ENCODE measurements at places on chromosomes 6 and 20.
A peak's percentile ranks its signal among the peaks of the same experiment; 100 is the strongest.

DNA sequence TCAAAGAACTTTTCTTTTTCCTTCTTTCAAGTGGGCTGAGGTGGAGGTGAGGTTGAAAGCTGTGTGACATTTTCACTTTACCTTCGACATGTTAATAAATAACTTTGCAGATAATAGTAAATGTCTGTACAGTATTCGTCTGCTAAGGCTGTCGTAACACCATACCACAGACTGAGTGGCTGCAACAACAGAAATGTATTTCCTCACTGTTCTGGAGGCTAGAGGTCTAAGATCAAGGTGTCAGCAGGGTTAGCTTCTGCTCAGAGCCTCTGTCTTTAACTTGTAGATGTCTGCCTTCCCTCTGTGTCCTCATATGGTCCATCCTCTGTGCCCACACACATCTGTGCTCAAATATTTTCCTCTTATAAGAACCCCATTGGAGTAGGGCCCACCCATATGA, 14.9 kb downstream of the PHACTR2 start:
- DNase-seq, result no peak

- DNase-seq, result no peak
Observed at GRCh38 chr6:105692613-105693215, 289.8 kb upstream of the PREP start.

- no peak for DNase-seq
Observed at GRCh38 chr20:54115172-54115854, 44.9 kb upstream of the BCAS1 start.

GRCh38 chr6:33733709-33734007, 13.0 kb downstream of the IP6K3 start:
- no peak for DNase-seq

GRCh38 chr20:50438986-50439407, 71.2 kb upstream of the PTPN1 start:
- peak; percentile 63 for DNase-seq

DNA sequence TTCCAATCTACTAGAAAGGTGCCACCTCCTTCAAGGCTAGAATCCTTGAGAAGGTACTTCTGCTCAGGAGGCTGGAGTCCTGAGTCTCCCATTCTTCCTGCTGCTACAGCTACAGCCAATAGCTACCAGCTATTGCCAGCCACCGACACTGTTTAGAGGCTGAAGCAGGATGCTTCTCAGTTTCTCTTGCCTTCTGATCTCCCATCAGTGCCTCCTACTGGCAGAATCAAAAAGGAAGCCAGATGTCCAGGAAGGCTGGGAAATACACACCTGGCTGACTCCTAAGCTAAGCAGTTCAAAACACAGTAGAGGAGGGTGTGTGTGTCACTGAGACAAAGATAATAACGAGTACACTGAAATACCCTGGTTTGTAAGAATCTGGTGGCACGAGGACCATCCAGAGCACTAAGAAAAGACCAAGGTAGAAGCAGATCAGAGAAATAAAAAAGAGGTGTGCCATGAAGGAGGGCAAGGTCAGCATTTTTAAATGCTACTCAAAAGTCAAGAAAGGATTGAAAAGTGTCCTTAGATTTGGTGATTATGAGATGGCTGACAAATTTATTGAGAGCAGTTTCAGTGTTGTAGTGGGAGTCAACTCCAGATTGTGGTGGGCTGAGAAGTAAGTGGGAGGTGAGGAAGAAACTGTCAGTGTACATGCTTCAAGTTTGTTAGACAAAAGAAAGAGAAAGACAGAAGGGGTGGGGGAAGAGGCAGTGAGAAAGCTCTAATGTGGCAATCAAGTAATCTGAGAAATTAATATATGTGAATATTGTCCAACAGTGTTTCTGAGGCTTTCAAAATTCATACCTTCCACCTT, 2.3 kb upstream of the HLA-DMA start:
- no peak for DNase-seq

- DNase-seq, result no peak
Observed at GRCh38 chr6:69162811-69163210, 527.7 kb downstream of the ADGRB3 start.

- no peak for DNase-seq
Observed at GRCh38 chr6:15416932-15417509, 171.2 kb downstream of the JARID2 start.

DNA sequence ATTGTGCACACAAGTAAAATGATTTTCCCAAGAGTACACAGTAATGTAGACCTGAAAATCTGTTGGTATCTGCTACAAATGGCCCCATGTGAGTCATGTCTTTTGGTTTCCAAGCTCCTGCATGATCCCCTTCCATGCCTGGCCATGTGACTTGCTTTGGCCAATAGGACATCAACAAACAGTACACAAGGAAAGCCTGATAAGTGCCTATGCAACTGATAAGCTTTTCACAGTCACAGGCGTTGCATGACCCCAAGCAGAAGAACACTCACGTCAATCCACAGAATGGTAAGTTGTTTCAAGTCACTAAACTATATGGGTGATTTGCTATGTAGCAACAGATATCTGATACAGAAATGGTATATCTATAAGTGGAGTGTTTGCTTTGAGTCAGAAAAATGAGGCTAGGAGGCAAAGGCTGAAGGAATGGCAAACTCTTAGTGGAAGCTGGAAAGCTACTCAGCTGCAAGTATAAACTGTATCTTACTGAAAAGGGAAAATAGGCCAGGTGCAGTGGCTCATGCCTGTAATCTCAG, 160.1 kb upstream of the BEND3 start:
- DNase-seq, result peak; percentile 21

DNA sequence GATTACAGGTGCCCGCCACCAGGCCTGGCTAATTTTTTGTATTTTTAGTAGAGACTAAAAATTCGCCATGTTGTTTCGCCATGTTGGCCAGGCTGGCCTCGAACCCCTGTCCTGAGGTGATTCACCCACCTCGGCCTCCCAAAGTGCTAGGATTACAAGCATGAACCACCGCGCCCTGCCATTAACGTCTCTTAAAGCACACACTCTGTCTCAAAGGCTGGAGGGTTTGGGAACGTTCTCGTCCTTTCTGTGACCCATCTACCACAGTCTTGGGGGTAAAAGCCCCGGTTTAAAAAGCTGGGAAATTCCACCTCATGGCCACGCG, 57.8 kb upstream of the ARID1B start:
- peak; percentile 25 for DNase-seq

DNA sequence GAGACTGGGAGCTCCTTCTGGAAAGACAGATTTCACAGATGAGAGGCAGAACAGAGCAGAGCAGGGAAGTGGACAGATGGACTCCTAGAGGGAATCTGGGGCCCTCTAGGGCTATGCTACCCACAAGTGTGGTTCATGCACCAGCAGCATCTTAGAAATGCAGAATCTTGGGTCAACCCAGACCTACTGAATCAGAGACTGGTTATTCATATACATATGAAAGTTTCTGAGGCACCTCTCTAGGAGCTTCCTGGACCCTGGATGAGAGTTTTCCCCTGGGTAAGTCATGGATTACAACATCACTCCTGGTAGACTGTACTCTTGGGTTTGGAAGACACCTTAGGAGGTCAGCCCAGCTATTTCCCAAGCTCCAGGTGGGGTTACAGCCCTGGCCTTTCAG, 55.4 kb upstream of the SAYSD1 start:
- no peak for DNase-seq

DNA sequence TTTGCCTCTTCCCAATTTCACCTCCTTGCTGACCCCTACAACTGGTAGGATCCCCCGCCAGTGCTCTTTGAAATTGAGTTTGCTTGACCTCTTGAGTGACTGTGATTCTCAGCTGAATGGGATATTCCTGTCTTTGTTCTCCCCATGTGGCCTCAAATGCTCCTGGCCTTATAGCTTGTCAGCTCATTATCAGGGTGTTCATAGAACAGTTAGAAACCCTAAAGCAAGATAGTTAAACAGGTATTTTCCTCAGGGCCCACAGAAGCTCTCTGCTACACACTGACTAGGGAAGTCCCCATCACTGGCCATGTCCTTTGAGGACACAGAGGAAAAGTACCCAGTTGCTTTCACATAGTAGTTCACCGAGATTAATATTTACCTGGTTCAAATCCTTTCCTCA, 211.5 kb upstream of the DTNBP1 start:
- DNase-seq, result no peak

DNA sequence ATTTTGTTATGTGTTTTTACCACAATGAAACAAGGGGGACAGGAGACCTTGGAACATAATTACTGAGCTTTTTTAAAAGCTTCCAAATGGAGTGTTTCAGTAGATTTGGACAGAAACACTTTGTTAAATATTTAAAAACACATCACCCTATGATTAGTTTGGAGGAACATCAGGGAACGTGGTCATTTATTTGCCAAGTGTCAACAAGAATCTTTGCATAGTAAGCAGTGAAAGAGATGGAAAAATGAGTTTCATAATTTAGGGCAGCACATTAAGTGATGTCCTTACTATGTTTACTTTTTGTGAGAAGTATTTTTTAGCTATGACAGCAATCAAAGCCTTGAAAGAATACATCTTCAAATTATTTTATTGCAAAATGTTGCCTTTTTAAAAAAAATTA, 82.6 kb downstream of the PROKR2 start:
- no peak for DNase-seq

DNA sequence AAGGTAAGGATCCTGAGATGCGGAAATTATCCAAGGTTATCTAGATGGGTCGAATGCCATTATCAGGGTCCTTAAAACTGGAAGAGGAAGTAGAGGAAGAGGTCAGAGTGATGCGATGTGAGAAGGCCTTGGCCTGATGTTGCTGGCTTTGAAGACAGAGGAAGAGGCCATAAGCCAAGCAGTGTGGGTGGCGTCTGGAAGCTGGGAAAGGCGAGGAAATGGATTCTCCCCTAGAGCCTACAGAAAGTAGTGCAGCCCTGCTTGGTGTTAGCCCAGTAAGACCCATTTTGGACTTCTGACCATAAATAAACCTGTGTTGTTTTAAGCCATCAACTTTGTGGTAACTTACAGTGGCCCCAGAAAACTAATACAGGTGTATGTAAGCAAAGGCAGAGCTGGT, 2.0 kb downstream of the SRXN1 start:
- peak; percentile 12 for DNase-seq

DNA sequence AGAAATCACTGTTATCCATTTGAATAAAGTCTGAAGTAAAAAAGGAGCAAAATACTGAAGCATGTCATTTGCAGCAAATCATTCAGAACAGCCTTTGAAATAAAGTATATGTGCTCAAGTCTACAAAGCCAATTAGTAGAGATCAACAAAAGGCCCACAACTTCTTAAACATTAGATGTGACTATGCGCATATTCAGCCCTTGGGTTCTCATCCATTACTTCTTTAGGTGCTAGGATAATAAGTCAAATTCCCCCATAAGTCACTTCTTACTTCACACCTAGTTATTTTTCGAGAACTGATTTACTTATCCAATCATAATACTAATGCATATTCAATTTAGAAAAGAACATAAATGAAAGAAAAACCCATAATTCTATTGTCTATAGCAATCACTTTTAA, 31.0 kb downstream of the PHIP start:
- no peak for DNase-seq

- no peak for DNase-seq
Observed at GRCh38 chr6:163708466-163708865, 293.9 kb downstream of the QKI start.

GRCh38 chr6:12483712-12484111, 193.6 kb downstream of the EDN1 start:
- DNase-seq, result peak; percentile 88

All from brain microvascular endothelial cell (primary cell).